ENCODE measurements at places on chromosomes 5 and 9.

DNA sequence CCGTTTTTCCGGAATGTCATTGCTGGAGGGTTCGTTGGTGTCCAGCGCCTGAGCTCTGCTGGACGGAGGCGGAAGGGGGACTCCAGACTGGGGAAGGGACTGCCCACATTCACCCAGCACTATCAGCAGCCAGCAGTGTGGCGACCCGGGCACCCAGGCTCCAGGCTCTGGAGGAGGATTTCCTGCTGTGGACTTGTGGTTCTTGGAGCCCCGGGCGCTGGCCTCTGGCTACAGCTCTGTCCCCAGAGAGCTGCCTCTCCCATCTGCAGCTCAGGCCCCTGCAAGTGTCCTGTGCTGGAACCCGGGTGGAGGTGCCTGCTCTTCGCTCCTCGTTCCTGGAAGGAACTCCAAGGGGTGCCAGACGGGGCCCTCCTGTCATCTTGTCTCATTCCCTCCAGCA lies 152.6 kb downstream of the RGS3 start:
- no peak for DNase-seq

DNA sequence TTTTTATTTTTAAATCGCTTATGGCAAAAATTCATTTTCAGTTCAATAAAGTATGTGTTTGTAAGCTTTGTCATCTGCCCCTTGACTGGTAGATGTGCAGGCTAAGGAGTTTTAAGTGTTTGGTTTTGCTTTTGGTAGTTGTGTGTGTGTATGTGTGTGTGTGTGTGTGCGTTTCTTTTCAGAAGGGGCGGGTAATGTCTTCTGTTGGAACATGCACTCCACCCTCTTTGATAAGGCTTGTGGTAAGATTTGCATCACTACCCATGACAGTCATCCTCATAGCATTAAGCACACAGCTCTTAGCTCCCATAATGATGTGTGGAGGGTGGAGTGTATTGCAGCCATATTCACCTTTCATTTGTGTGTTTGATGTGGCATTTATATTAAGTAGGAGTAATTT lies 92.1 kb upstream of the FSD1L start:
- no peak for DNase-seq

- DNase-seq: peak; percentile 70
Measured at GRCh38 chr9:113581865-113582697, 118.6 kb downstream of the RGS3 start.

GRCh38 chr5:131953969-131954368 lies 8.5 kb upstream of the MEIKIN start:
- no peak for DNase-seq

GRCh38 chr9:4837261-4838188 lies 44.8 kb downstream of the RCL1 start:
- DNase-seq: no peak

DNA sequence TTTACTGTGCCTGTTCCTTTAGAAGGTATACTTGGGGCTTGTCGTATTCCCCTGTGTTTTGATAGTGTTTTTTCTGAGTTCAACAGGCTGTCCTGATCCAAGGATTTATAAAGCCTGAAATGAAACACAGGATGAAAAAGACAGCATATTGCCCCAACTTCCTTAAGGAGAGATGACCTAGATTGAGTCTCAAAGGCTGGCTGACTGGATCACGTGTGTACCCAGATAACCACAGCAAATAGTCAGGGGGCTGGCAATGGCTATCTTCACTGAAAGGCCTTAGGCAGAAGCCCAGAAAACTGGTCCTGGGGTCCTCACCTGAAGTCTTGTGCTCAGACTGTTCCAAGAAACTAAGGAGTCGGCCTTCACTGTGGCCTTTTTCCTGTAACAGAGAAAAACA lies 7.7 kb upstream of the HK3 start:
- no peak for DNase-seq

GRCh38 chr5:168415401-168415800 lies 70.9 kb upstream of the RARS1 start:
- no peak for DNase-seq

- no peak for DNase-seq
Measured at GRCh38 chr5:140262839-140263238, 40.1 kb downstream of the PFDN1 start.

GRCh38 chr5:132979367-132979940 lies 16.0 kb upstream of the AFF4 start:
- DNase-seq: no peak

DNA sequence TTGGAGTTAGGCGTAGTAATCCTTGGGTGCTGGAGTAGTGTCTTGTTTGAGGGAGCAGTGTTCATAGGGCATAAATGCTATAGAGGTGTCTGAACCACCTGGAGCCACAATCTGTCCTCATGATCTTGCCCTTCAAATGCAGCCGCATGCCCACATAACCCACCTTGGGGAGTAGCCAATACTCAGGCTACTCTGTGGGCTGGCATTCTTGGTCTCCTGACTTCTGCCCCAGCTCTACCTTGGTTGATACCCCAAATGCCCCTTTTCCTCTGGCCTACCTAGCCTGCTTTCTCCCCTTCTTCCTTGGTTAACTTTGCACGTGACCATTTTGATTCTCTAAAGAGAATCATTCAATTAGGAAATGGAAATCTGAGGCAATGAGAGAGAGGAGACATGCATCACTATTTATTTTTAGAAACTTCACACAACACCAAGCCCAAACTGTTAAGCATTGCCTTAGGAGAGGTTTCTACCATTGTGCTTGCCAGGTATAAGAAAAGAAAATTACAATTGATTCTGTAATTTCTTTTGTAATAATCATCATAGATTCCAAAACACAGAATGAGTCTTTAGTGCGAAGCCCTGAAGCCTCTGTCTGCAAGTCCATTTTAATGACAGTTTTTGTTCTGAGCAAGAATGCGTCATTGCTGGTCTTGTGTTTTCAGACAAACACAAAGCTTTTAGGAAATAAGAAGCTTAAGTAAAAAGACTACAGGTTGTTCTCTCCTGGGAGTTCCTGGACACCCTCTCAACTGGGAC lies 135.2 kb downstream of the C9orf152 start:
- no peak for DNase-seq

DNA sequence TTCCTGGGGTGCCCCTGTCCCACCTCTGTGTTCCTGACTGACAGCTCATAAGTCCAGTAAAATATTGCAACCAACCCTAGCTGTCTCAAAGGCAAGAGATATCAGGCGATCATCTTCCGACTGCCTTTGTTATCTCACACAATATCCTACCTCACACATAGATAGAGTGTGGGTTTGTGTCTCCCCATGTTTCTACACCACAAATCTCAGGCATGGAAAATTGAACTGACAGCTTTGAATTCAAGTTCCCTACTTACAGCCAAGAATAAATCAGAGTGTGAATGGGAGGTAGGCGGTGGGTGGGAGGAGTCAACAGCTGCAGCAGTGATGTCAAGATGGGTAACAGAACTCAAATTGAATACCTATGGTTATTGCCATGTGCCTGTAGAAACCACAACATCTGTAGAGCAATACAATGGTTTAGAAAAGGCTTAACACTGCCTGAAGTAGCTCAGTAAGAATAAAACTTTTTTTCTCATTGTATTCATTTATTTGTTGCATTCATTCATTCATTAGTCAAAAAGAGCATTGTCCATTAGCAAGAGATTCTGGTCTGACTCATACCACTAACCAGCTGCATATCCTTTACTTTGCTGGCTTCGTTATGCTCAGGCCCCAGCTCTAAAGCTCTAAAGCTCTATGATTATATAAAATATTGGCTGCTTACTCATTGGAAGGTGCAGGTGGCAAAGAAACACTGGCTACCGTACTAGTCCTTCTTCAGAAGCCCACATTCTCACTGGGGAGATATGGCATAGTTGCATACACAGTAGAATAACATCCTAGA lies 108.2 kb upstream of the DMAC1 start:
- no peak for DNase-seq

DNA sequence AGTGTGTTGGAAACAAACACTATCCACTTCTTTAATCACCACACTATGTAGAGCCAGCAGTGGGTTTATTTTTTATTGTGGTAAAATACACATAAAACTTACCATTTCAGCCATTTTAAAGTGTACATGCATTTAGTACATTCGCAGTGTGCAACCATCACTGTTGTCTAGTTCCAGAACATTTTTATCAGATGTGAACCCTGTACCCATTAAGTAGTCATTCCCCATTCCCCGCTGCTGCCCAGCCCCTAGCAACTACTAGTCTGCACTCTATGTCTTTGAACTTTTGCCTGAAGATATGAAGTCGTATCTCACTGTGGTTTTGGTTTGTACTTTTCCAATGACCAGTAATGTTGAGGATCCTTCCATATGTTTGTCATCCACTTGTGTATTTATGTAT lies 30.2 kb upstream of the F2R start:
- no peak for DNase-seq

- no peak for DNase-seq
Measured at GRCh38 chr5:108634617-108635288, 112.9 kb upstream of the FER start.

DNA sequence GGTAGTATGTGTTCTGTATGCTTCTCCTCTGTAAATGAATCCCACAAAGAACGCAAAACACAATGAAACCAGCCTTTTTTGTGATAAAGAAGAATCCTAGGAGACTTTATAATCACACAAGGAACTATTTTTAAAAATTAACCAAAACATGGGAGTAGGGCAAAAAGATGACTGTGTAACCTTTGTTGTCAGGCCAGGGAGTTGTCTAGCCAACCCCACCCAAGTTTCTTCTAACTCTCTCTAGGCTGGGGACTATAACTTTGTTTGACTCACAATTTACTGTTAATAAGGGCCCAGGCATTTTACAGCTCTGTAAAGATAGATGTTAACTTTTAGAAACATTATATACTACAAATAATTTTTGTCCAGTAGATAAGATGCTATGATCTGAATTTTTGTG lies 176.1 kb downstream of the ADAMTS12 start:
- no peak for DNase-seq

DNA sequence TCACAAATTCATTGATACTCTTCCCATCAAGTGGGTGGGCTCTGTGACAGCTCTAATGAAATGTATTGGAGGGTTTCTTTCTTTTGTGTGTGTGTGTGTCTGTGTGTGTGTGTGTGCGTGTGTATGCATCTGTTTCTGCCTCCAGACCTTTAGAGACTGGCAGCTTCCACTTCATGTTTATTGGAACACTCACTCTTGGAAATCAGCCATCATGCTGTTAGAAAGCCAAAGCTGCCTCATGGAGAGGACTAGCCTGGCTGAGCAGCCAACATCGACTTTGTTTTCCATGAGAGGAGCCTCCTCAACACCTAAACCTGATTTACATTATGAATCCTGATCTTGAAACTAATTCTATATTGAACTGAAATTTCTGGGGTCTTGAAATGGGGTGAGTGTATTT lies 128.5 kb upstream of the FAM174A start:
- DNase-seq: no peak

DNA sequence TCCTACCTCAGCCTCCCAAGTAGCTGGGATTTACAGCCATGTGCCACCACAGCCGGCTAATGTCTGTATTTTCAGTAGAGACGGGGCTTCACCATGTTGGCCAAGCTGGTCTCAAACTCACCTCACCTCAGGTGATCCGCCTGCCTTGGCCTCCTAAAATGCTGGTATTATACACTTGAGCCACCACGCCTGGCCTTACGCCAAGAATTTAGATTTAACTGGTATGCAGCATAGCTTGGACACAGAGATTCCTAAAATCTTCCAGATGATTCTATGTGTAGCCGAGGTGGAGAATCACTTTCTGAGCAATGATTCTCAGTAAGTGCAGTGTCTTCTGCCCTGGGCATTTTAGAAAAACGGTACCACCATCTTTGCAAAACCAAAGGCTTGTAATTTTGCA lies 74.1 kb downstream of the HABP4 start:
- DNase-seq: no peak

DNA sequence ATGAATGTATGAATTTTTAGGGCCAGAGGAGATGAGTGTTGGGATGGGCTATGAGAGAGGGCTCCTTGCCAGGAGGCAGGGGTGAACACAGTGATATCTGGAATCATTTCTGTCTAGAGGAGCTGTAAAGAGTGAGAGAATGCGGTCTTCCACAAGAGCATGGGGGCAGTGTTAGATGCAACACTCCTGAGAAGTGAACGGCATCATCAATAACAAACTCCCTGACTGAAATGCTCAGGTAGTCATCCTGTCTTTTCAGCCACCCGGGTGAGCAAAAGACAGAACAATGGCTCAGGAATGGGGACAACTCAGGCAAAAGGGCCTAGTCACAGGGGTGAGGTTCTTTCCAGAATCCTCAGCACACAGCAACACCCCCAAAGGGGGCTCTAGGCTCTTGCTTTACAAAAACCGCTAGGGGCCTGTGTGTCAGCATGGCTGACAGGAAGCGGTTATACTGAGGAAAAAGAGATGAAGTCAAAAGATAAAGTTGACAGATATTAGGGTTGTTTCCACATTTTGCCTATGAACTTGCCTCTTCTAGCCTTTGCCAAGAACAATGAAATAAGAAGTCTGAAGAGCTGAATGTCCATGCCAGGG lies 104.6 kb upstream of the LRRTM2 start:
- DNase-seq: no peak

DNA sequence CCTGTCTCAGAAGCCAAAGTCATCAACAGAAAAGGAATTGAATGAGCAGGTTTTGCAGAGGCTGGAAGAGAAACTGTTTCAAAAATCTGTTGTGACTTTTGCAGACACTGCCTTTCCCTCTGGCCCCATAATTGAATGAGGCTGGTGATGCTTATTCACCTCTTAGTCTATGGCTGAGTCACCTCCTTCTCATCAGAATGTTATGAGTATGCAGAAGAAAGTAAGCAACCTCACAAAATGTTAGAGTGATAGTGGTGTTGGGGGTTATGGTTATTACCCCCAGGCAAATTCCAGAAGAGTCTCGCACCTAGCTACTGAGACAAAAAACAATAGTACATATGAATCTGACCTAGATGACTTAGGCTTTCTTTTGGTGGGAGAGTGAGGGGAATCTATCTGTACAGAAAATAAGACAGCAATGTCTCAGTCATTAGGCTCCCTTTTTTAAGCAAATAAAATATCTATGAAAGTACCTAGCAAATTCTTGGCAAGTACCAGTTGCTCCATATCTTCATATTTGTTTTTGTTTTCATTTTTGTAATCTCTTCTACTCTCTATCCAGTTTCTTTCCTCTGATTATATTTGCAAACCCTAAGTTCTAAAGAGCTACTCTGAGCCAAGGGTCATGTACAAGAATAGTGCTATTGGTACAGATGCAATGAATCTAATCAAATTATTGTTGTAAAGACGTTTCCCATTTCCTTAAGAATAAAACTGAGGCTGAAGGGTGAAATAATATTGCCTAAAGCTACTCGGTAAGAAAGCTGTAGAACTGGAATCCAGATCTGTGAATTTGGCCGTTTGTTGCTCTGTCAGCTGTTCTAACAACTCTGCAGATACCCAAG lies 498.1 kb upstream of the TNC start:
- DNase-seq: no peak

- no peak for DNase-seq
Measured at GRCh38 chr5:7376871-7377270, 19.1 kb upstream of the ADCY2 start.

- no peak for DNase-seq
Measured at GRCh38 chr5:143016777-143017516, 246.8 kb downstream of the ARHGAP26 start.

GRCh38 chr9:98450496-98450895 lies 195.0 kb upstream of the TBC1D2 start:
- DNase-seq: no peak

- DNase-seq: no peak
Measured at GRCh38 chr9:131968632-131969031, 111.0 kb downstream of the MED27 start.

GRCh38 chr5:133251296-133252132 lies 199.7 kb downstream of the HSPA4 start:
- DNase-seq: no peak

- DNase-seq: no peak
Measured at GRCh38 chr5:178078197-178079010, 34.9 kb upstream of the N4BP3 start.
